CD14-positive monocyte (primary cell): ENCODE measurements at places on chromosomes 16 and 17.
A peak's percentile ranks its signal among the peaks of the same experiment; 100 is the strongest.

DNA sequence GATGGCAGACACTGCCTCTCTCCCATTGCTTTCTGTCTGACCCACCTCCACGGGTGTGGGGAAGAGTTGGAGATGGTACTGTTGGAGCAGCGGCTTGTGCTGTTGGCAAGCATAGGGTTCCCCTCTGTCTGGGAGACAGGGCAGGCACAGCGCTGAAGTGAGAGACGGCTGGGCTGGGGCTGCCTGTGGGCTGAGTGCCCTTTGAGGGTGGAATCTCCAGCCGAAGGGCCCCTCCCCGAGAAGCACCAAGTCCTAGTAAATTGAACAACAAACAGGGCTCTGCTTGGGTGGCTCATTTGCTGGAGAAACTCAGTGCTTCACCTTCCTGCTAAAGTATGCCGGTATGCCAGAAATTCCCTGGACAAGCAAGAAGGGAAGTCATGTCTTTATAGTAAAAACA lies 79.7 kb downstream of the KSR1 start:
- DNase-seq, result no peak

GRCh38 chr17:80183581-80184422 lies 14.0 kb downstream of the CARD14 start:
- DNase-seq, result no peak

DNA sequence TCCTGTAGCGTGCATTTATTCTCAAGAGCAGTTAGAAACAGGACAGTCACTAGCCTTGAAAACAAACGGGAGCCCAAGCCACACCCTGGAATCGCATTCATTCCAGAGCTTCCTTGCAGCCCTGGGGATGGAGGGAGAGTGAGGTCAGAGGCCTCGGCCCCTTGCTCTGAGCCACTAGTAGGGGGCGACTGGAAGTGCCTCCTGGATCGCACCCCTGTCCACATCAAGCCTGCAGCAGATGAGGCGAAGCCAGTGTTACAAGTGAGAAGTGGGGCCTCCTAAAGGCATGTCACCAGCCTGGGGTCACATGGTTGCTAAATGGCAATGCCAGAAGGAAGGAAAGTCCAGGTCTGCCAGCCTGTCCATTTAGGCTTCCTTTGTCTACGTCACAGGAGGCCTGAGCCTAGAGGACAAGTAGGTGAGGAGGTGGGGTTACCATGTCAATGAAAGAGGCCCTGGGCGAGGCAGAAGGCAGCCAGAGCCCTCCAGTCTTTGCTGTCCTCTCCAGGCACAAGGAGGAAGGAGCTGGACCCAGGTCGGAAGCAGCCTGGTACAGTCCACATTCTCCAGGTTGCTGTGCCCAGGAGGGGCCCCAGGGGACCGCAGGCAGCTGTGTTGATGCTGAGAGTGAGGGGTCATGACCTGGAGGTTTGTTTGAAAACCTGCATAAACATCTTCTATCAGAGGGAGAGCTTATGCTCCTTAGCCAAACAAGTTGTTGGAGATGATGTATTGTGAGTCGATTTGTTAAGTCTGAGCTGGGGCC lies 3.0 kb upstream of the RCVRN start:
- no peak for DNase-seq

DNA sequence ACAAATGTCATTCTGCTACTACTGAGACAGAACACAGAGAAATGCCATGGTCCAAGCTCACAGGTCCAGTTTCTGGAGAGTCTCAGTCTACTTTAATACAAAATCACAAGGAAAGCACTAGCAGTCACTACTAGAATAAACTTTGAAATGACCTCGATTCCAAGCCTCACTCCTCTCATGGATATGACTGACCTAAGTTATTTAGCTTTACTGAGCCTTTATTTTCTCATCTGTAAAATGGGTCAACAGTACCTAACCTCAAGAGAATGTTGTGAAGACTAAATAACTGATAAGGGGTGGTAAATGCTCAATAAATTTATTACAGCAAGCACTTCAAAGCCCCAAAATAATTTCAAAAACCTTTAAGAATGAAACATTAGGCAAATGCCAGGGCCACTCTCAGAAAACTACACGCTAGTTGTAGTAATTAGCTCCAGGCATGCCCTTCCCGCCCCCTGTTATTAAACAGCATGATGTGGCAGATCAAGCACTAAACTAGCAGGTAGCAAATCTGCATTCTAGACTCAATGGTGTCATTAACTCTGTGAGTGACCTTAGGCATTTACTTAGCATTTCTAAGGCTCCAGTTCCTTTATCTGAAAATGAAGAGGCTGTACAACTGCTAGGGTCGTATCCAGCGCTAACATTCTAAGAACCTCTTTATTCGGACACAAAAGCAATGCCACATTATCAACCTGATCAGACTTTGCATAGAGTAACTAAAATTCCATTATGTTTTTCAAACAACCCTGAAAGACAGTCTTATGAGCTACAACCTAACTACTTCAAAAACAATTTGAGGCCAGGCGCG lies 8.4 kb downstream of the GSPT1 start:
- DNase-seq, result no peak

GRCh38 chr17:68248199-68248825 lies 469 bp downstream of the AMZ2 start:
- DNase-seq, result peak; percentile 61

GRCh38 chr16:87043231-87044031 lies 273.8 kb downstream of the C16orf95 start:
- DNase-seq, result no peak

- DNase-seq, result no peak
Observed at GRCh38 chr16:77398495-77398894, 36.3 kb downstream of the ADAMTS18 start.

DNA sequence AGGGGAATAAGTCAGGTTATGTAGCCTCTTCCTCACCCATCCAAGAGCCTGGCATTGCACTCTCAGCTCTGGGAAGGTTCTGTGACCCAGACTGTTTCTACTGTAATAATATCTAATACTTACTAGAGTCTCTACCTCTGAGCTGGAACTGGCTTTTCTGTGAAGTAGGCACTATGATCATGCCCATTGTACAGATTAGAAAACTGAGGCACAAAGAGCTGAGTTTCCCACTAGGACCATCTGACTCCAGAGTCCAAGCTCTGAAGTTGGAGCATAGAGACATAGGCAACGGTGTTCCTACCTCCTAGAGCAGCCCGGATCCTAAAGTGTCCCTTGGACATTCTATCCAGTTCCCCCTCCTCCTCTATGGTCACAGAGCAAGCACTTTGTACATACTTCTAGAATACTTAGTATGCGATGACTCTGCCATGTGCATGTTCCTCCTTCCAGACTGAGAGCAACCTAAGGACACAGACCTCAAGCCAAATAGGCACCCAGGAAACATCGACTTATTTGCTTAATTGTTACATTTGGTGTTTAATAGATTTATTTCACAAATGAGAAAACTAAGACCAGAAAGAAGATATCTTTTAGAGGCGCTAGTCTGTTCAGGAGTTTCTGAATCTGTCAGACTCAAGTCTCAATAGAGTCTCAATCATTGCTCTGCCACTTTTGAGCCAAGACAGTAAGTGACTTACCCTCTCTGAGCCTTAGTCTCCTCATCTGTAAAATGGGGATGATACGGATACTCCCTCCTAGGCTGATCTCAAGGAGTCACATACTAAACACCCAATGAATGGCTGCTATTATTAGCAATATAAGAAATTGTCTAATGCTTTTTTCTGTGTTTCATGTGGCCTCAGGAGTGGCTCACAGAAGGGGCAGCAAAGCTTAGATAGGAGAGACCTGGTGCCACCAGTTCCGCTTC lies 3.6 kb downstream of the CLEC19A start:
- no peak for DNase-seq

DNA sequence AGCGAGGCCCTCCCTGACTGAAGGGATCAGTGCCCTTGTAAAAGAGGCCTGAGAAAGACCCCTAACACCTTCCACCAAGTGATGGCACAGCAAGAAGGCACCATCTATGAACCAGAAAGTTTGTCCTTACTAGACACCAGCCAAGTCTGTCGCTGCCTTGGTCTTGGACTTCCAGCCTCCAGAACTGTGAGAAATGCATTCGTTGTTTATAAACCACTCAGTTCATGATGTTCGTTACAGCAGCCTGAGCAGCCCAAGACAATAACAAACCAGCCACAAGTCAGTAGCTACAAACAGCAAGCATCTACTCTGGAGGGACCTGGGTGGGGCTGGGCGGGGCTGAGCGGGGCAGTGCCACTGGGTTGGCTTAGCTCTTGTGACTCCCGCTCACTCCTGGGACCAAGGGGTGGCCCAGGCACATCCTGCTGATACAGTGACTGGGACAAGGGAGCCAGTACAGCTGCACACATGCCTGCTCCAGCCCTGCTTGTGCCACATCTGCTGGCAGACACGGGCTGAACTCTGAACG lies 234.9 kb downstream of the IRF8 start:
- no peak for DNase-seq

DNA sequence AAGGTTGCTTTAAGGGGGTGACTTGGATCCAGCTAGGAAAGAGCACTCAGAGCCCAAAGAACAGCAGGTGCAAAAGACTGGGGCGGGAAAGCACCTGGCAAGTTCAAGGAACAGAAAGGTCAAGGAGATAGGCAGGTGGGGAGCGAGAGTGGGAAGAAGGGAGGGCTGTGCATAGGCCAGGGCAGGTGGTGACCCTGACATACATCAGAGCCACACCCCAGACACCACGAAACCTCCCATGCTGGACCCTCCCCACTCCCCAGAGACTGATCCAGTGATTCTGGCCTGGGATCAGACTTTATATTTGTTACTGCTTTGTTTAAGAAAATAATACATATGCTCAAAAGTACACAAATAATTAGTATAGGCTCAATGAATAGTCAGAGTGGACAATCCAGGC lies 48.5 kb upstream of the RBFOX3 start:
- DNase-seq, result no peak

DNA sequence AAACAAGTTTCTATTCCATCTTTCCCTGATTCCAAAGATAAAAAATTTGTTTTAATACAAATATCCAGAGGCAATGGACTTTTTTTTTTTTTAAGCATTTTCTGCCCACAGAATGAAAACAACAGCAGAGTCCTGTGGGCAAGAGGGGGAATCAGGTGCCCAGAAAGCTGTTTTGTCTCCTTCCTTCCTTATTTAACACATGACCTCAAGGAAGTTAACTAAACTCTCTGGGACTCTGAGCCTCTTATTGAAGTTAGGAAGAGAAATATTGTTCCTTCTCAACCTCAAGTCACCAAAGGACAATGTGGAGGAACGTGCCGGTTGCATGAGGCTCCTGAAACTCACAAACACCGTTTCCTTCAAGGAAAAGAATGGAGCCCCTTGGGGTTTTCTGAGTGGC lies 34.9 kb downstream of the LITAF start:
- DNase-seq, result peak; percentile 24

- no peak for DNase-seq
Observed at GRCh38 chr17:5630434-5630833, 46.1 kb upstream of the NLRP1 start.

GRCh38 chr17:2705263-2705662 lies 6.3 kb downstream of the CLUH start:
- no peak for DNase-seq

DNA sequence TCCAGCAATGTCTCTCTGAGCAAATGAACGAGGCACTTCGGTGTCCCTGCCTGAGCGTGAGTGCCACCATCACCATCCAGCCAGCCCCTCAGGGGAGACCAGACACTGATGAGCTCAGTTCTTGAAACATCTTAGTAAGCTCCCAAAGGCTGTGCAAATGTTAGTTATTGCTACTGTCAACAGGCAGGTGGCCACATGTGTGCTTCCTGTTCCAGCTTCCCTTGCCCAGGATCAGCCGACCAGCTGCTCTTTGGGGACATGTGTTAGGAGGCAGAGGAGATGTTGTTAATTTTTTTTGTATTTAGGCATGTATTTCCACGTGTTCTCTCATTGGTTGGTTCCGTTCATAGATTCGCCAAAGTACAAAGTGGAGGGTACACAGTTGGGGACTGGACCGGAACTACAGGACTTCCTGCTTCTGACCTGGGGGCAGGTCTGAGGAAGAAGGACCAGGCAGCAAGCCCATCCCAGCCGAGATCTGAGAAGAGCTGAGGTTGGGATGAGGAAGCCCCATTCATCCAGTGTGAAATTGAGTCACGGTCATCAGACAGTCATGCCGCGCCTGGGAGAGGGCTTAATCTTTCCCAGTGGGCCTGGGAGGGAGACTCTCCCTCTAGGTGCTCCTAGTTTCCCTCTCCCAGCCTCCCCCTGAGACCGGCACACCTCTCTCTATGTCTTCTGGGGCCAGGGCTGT lies 3.8 kb downstream of the TTYH2 start:
- DNase-seq, result no peak

- DNase-seq, result no peak
Observed at GRCh38 chr17:32007463-32008298, 498 bp downstream of the LRRC37B start.

GRCh38 chr16:63361032-63361624 lies 1324.9 kb upstream of the CDH8 start:
- no peak for DNase-seq

DNA sequence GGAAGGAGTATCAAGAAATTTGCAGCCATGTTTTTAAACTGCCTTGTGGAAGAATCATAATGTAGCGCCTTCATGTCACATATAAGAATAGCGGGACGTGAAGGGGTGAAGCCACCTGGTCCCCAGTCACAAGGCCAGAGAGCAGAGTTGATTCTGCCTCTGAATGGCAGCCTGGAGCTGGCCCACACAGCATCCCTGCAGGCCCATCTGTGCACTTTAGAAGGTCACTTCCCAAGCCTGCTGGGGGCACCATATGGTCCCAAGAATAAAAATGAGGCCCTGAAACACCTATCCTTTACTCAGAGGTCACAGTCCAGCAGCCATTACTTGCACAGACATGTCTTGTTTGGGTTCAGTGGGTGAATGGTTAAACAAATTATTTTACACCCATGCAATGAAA lies 15.0 kb downstream of the CD300E start:
- DNase-seq, result no peak

DNA sequence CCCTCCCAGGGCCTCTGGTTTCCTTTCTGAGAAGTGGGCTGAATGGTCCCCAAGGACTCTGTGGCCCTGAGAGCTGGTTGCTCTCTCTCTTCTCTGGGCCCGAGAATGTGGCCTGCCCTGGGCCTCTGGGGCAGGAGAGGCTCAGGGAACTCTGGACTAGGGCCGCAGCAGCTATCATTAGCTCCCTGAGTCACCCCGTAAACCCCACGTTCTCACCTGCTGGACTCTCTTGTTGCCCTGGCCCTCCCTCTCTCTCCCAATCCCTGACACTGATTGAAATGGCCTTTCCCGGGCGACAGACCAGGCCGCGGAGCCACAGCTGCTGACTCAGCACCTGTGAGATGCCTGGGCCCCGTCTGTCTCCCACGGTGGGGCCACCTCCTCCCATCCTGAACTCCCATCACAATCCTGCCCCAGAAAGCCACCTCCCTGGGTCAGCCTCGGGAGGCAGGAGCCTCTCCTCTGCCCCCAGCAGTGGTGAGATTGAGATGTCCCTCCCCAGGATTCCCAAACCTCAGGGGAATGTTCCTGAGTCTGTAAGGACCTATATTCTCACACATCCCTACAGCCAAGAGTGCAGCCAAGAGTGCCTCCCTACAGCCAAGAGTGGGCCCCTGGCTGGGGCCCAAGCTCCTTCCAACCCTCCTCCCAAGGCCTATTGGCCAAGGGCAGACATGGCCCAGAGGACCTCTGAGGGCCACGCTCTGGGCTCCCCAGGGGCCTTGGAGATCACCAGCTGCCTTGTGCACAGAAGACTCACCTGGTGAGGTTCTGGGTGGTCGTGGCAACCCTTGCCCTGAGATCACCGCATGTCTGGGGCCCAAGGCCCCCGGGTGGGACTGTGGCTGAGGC lies 470 bp downstream of the TRPV3 start:
- DNase-seq, result no peak

GRCh38 chr17:82088838-82089722 lies 9.0 kb downstream of the FASN start:
- DNase-seq, result no peak

- DNase-seq, result no peak
Observed at GRCh38 chr16:59296888-59297287, 562.8 kb upstream of the GOT2 start.

GRCh38 chr17:27086526-27086925 lies 207.4 kb upstream of the WSB1 start:
- DNase-seq, result no peak

GRCh38 chr17:21213638-21214014 lies 335 bp downstream of the TMEM11 start:
- DNase-seq, result peak; percentile 62
